ENCODE measurements at places on chromosomes 1 and 21.

DNA sequence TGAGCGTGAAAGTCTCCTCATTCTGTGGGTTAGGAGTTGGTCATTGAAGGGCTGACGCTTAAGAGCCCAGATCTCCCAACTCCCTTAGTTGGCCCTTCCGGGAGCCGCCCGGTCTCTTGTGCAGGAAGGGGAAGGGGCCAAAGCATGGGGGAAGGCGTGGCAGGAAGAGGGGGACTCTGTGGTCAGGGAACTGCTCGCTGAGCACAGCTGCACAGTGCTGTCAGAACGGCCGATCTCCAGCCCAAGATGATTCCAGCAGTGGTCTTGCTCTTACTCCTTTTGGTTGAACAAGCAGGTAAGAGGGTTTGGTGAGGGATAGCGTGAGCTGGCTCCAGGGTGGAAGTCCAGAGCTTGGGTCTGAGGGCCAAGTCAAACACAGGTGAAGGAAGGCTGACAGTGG, at the start of gene FCER1G:
Gene FCER1G, plus strand, starts transcription at position 220 of the 400 bp plus-strand sequence. Its CDS starts 27 bp downstream, at position 247.
- DNase-seq: no peak

GRCh38 chr1:207049974-207050391, 1.0 kb downstream of the YOD1 start:
- DNase-seq: no peak

DNA sequence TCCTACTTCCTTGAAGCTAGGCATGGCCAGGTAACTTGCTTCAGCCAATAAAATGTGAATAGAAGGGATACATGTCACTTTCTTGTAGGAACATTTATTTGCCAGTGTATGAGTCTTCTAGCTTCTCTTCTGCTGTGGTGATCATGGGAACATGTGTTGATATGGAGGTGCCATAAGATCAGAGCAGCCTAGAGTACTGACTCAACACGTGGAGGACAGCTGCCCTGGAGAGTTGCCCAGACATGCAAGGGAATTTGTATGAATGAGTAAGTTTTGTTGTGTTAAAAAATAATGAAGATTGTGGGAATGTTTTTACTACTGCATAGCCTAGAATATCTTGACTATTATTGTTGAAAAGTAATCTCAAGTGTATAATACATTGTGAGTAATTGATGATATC, 502.3 kb downstream of the NUF2 start:
- DNase-seq: no peak

GRCh38 chr1:58528518-58528917, 18.0 kb downstream of the OMA1 start:
- DNase-seq: no peak

DNA sequence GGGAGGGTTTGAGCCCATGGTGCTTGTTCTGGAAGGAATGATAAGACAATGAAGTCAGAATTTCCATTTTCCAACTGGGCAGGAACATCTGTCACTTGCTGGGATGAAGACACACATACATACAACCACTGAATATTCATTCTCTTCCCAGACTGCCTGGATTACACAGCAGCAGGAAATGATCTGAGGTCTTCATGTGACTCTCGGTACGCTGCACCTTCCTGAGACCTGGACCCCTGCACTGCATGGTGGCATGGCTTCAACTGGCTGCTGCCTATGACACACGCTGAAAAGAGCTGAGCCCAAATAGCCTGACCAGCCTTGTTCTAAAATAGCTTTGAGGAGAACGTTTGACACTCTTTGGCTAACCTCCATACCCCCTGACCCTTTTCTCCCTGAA, 150.6 kb downstream of the GABPA start:
- no peak for DNase-seq

GRCh38 chr1:7420470-7421100, 350.5 kb upstream of the VAMP3 start:
- DNase-seq: no peak

DNA sequence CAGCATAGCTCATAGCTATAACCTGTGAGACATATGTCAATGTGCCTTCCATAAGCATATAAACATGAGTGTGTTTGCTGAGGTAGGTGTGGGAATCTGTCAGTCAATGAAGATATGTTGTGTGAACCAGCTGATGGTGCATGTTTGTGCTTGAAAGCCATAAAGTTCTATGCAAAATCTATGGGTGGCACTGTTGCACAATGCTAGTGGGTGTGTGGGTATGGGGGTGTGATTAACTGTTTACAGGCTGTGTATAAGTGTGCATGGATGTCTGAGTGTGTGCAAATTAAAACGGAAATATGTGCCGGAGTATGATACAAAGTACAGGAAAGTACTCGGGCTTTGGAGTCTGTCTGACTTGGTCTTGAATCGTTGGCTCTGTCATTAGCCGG, 1.0 kb upstream of the ATP2B4 start:
- DNase-seq: no peak

DNA sequence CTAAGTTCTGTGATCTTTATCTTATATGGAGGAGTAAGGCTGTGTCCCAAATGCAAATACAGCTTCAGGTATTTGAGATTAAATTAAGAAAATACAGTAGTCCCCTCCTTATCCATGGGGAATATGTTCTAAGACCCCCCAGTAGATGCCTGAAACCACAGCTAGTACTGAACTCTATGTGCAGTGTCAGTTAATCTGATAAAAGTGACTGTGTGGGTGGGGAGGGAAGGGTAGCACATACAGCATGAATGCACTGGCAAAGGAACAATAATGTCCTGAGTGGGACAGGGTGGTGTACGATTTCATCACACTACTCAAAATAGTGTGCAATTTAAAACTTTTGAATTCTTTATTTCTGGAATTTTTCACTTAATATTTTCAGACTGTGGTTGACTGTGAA, 83.1 kb downstream of the HS2ST1 start:
- no peak for DNase-seq

DNA sequence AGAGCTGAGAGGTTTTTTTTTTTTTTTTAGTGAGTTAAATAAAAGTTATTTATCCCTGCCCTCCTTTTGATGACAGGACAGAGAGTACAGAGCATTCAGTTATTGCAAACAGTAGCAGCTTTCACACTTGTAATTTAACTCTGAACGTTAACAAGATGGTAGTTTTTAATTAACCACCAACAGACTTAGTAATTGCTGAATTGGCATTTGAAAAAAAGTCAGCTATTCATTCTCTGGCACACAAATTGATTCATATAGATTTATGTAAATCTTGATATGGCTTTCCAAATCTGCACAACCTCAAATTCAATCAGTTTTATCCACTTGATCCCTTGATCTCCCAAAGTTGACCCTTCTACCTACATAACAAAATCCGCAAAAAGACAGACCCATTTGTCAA, 918 bp downstream of the LEMD1 start:
- DNase-seq: no peak

DNA sequence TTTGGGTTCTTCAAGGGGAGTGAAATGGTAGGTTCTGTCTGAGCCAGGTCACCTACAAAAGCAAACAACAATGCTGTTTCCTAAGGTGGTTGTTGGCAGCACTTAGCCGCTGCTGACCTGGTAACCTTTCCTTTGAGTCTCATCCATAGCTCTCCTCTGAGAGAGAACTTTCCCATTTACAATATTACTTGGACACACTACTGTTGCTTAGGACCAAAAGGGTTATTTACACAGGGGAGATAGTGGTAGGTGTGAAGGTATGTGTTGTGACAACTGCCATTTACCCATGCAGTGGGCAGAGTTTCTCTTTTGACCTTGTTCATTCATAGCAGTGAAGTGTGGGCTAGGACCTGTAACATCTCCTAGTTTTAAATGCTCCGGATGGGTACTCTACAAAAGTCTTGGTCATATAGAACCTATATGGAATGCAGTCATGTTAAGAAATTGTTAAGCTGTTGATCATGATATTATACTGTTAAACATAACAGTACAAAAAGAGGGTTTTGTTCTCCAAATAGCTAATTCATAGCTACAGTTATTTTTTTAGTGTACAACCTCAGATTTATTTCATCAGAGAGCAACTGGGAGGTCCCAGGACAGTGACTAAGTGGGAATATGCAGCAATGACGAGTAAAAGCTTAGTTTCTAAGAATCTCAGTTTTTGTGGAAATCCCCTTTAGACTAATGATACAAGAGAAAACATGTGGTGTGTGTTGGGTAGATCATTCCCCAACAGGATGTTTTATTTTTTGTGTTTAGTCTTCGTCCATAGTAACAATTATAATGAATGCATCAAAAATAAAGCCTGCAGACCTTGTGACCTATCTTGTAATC, 219.7 kb downstream of the NFIA start:
- no peak for DNase-seq

GRCh38 chr1:205978676-205979075, 24.5 kb downstream of the RAB7B start:
- no peak for DNase-seq

GRCh38 chr1:223225061-223225460, 82.0 kb upstream of the TLR5 start:
- no peak for DNase-seq

- DNase-seq: no peak
Measured at GRCh38 chr21:43600642-43601402, 58.5 kb downstream of the HSF2BP start.

DNA sequence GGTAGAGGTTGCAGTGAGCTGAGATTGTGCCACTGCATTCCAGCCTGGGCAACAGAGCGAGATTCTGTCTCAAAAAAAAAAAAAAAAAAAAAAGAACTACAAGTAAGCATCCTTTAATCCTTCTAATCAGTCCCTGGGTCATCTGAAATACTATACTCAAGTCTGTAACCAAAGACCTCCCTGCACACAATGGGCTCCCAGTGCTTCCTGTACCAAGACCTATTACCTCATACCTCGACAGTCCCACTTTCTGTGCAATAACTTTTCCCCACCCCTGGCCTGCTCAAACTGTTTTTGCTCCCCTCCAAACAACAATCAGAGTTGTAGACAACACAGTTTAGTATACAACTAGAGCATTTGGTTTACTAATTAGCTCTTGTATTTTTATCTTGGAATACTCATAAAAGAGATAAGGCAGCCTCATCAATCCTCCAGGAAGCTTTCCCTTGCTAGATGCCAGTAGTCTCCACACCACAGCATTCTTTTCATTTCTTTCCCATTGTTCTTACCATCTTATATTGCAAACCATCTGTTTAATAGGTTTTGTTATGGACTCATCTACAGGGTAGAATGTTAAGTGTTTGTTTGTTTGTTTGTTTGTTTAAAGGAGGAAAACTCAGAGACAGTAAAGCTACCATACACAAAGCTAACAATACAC, 19.2 kb upstream of the RLF start:
- no peak for DNase-seq

DNA sequence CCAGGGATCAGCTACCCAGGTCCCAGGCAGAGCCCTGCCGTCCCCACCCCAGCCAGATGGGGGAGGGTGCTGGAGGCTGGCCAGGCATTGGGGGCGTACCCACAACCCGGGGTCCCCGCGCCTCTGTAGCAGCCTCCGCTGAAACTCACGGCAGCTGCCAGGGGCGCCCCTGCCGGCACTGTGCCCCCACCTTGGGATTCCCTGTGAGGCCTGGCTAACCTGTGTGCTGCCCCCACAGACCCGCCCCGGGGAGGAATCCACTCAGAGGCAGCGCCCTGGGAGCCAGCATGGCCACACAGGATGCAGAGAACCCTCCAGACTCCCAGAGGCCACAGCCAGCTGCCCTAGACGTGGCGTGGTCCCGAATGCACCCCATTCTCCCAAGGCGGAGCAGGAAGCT, 3.8 kb downstream of the DVL1 start:
- DNase-seq: no peak
